ENCODE measurements at places on chromosomes 5 and 9.

- no peak for DNase-seq
Measured at GRCh38 chr9:109016132-109016531, 2.8 kb upstream of the CTNNAL1 start.

GRCh38 chr9:83936523-83936922 lies 15.3 kb upstream of the KIF27 start:
- no peak for DNase-seq

DNA sequence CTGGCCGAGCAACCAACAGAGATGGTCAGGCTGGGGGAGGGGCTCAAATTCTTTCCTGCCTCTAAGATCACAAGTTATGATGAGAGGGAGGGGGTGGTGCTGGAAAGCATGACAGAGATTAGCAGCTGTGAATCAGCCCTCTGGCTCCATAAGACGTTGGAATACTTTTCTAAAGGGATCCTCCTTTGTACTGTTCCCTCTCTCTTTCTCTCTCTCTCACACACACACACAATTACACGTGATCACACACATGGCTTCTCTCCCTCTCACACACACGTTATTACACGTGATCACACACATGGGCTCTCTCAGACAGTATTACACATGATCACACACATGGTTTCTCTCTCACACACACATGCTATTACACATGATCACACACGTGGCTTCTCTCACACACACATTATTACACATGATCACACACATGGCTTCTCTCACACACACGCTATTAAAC lies at the start of gene SLC45A2:
Gene SLC45A2 (minus strand): TSS at position 23 of the 454 bp plus-strand sequence. CDS start 110 bp downstream, outside the sequence.
- DNase-seq: no peak

GRCh38 chr5:94779684-94780083 lies 161.2 kb downstream of the SLF1 start:
- no peak for DNase-seq

DNA sequence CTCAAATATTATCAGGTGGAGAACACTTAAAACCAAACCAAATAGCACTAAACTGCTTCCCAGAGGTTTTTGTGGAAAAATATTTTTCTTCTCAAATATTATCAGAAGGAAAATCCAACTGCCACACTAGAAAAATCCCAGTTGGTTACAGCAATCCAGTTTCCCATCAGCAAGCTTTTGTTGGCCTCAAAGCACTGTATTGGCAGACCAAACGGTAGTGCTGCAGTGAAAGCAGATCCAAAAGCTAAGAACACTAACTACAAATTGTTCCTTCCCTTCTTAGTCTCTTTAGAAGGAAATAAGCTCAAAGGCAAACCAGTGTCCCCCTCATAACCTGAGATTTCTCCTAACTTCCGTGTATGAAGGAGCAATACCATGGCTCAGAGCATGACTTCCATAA lies 105.3 kb downstream of the TRIM36 start:
- no peak for DNase-seq

GRCh38 chr5:72122602-72123001 lies 15.3 kb downstream of the MAP1B start:
- no peak for DNase-seq

GRCh38 chr9:98773721-98774120 lies 22.6 kb downstream of the ANKS6 start:
- DNase-seq: no peak

DNA sequence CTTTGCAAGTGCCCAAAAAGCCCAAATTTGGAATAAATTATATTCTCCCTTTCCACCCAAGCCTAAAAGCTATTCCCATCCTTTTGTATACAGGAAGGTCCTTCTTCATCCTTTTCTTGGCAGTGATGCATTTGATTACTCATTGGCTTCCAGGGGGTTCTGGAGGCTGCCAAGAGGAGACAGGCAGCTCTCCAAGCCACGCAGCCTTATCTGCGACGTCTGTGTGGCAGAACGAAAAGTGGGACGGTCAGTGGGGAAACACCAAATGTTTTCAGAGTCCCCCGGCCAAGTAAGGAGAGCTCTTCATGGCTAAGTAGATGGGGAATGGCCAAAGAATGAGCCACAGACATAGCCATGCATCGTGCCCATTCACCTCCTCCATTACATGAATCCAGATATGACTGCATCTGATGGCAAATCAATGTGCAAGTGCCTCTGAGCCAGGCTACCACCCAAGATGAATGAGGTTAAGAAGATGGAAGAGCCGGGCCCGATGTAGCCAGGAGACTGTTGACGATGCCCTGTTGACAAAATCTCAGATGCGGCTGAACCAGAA lies 12.1 kb downstream of the ADAM19 start:
- DNase-seq: no peak

- no peak for DNase-seq
Measured at GRCh38 chr5:65907135-65907534, 19.2 kb upstream of the ERBIN start.

DNA sequence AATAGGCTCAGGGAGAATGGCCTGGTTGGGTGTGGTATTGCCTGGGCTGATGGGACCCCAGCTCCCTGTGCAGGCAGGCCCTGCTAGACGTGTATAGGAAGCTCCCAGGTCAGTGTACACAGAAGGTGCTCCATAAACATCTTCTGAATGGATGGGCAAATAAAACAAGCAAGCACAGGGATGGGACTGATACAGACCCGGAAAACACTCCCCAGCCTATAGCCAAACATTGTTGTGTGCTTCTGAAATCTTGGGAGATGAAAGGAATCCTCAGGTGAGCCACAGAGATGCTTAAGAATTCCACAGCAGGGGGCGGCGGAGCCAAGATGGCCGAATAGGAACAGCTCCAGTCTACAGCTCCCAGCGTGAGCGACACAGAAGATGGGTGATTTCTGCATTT lies 151.8 kb downstream of the ENTREP1 start:
- peak; percentile 0 for DNase-seq

- DNase-seq: no peak
Measured at GRCh38 chr5:150246429-150246828, 43.1 kb downstream of the CAMK2A start.

- DNase-seq: no peak
Measured at GRCh38 chr9:109918339-109919163, 138.6 kb downstream of the PALM2AKAP2 start.

DNA sequence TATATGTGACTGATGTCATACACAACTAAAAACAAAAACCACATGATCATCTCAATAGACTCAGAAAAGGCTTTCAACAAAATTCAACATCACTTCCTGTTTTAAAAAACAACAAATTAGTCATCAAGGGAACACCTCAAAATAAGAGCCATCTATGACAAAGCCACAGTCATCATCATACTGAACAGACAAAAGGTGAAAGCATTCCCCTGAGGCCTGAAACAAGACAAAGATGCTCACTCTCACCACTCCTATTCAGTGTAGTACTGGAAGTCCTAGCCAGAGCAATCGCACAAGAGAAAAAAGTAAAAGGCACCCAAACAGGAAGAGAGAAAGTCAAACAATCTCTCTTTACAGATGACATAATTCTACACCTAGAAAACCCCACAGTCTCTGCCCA lies 893.5 kb upstream of the EDIL3 start:
- DNase-seq: no peak

DNA sequence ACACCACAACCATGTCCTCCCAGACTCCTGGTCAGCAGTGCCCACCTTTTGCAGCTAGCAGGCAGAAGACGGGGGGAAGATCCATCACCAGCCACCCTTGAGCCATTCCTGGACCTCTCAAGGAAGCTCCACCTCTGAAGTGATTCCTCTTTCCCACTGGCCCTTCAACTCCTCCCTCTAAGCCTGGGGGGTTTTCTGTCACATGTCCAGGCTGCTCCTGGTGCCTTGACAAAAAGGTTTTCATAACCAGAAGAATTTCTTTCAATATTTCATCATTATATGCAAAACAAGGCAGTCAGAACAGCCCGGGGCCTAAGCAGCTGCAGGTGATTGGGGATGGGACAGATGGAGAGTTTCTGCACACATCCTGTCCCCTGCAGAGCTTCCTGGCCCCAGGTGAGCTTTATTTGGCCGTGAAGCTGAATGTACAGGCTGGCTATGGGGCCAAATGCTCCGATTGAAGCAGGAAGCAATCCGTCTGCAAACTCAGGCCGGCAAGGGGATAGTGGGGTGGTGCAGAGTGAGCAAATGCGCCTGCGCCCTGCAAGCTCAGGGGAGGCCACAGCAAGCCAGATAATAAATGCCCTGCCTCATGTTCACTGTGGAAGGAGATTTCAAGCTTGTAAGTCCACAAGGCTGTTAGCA lies 173.5 kb downstream of the C5orf15 start:
- peak; percentile 10 for DNase-seq

GRCh38 chr5:100905259-100905914 lies 2.3 kb upstream of the ST8SIA4 start:
- no peak for DNase-seq

DNA sequence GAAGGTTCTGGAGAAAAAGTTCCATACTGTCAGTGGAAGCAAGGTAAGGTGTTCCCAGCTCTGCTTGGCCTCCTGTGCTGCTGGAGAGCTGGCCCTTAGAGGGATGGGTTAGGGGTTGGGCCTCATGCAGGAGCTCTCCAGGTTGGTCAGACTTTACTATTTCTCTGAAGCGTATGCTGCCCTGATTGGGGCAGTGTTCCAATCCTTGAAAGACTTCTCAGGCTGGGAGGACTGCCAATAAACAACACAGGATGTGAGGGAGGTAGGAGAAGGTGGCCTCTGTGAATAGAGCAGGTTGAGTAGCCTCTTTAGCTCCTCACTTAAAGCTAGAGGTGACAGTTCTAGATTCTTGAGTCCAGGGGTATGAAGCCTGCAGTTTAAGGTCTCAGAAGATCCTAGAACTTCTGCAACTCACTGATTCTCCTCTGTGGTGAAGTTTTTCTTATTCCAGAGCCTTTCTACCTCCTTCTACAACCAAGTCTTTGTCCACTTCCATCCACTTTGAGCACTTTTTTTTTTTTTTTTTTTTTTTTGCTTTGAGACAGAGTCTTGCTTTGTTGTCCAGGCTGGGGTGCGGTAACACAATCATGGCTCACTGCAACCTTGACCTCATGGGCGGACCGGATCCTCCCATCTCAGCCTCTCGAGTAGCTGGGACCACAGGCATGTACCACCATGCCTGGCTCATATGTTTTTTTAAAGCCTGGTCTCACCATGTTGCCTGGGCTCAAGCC lies 3.0 kb downstream of the HNRNPAB start:
- no peak for DNase-seq

GRCh38 chr5:52727576-52727975 lies 60.1 kb upstream of the ITGA1 start:
- no peak for DNase-seq

DNA sequence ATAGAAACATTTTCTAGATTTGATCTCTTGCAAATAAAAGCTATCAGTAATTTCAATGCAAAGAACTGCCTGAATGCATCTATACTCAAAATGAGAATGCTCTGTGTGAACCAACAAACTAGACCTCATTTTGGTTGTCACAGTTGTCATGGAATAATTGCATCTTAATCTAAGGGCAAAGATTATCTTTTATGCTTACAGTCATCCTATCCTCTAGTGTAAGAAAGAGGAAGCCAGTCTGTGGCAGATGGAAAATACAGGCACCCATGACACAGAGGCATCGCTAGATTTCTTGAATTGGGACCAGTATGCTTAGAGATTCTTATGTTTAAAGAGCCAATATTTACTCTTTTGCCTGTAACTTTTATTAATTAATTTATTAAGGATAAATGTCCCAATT lies 95.0 kb downstream of the MACIR start:
- DNase-seq: no peak

GRCh38 chr9:82080265-82080664 lies 91.7 kb downstream of the SPATA31D1 start:
- DNase-seq: no peak

- no peak for DNase-seq
Measured at GRCh38 chr9:5620494-5620893, 8.4 kb upstream of the RIC1 start.

DNA sequence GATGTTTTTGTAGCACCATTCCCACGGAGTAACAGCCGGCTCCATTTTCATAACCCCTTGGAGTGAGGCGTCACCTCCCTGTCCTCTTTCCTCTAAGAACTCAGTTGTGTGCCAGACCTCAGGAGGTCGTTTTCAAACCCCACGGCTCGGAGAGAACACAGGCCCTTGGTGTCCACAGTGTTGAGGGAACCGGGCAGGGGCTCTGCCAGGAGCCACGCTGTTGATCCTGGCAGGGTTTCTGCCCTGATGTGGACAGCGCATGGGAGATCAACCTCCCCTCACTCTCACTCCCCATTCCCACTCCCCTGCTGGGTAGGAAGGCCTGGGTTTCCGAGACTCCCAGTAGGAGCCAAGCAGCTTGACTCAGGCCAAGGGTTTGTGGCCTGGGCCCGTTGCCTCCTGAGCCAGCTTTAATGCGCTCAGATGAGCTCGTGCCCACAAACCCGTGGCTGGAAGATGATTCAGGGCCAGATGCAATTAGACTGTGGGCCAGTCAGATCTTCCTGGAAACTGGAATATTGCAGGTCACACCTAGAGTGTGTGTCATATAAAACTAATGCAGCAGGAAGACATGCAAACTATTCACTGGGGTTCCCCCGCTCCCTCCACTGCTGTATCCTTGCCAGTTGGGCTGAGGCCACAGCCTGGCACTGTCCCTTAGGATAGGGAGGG lies 133.4 kb downstream of the SLC12A2 start:
- no peak for DNase-seq
